ENCODE measurements at places on chromosomes 4 and X.

DNA sequence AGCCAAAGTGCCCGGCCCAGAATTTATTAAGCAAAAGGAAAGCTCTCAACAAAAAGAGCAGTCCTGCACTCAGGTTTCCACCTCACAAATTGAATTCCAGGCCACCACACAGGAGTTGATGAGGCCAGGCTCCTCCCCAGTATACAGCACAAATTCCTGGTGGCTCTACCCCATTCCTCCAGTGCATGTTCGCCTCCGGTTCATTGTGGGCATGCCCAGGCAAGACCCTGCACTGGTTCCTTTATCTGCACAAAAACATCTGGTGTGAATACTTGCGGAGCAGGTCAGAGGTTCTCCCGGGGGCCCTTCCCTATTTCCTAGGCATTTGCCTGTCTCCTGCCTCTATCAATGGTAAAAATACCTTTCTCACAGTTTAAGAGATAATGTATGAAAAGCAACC, 195.2 kb upstream of the ANXA10 start:
- DNase-seq = no peak

DNA sequence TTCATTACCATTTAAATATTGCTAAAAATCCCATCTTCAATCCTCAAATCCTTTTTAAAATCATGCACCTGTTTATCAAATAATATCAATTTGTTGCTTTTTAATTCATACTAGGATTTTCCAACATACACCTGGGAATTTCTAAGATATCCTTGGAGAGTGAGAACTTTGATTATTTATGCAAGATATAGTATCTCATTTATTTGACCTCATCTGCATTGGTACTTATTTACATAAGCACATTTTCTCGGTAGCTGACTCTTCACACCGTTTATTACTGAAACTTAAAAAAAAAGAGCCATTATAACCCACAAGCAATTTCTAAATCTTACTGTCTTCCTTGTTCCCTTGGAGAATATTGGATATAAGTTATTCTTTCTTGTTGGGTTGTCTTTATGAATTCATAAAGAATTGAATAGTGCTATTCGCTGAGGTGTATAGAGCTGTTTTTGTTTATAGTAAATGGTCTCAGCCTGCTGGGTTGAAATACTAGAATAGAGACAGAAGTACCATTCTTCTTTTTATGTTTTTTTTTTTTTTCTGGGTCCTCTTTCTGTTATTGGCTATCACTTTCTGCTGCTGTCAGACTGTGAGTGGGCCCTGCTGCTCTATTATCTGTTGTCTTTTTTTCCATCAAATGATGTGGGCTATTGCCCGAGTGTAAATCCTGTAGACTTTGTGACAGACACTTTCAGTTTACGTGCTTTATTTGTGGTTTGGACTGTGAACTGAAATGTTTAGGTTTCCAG, 2.9 kb downstream of the UGT8 start:
- DNase-seq = no peak

- DNase-seq = no peak
Measured at GRCh38 chr4:165874791-165875371, 1.8 kb downstream of the TLL1 start.

DNA sequence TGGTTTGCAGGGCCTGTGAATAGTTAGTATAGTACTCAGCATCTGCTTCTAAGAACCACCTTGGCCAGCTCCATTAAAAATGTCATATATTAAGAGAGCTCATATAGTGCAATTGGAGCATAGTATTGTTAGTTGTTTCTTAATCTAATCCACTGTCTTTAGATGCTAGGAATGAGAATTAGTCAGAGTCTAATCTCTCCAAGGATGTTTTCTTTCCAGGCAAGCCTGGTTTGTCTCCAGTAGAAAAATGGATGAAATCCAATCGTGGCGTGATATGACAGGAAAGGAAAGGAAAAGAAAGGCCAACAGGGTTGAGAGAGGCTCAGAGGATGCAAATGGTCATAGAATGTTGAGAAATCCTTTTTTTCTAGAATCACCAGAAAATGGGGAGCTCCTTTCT, 15.0 kb upstream of the TMEM164 start:
- DNase-seq = no peak

DNA sequence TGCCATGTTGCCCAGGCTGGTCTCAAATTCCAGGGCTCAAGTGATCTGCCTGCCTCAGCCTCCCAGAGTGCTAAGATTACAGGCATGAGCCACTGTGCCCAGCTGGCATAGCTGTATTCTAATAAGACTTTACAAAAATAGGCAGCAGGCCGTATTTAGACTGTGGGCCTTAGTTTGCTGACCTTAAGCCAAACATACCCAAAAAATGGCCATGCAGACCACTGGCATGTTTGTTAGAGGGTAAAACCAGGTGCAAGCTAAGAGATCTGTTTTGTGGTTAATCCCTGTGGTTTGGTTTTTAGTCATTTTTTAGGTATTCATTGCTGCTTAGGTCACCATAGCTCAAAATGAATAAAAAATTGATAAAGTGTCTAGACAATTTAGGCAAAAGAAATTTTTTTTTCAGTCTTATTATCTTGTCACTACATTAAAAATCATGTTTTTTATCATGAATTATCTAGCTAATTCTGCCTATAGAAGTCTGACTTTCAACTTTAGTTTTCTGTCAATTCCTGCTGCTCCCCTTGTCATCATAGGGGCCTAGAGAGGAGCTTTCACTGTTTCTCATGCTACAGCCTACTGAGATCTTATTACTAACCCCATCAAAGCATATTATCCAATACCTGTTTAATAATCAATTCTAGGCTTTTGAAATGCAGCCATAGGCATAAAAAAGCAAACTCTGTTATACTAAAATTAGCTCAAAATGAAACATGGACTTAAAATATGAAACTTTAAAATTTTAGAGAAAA, 7.5 kb upstream of the SPINK2 start:
- DNase-seq = no peak

GRCh38 chrX:64427281-64427680, 32.0 kb upstream of the MTMR8 start:
- no peak for DNase-seq

DNA sequence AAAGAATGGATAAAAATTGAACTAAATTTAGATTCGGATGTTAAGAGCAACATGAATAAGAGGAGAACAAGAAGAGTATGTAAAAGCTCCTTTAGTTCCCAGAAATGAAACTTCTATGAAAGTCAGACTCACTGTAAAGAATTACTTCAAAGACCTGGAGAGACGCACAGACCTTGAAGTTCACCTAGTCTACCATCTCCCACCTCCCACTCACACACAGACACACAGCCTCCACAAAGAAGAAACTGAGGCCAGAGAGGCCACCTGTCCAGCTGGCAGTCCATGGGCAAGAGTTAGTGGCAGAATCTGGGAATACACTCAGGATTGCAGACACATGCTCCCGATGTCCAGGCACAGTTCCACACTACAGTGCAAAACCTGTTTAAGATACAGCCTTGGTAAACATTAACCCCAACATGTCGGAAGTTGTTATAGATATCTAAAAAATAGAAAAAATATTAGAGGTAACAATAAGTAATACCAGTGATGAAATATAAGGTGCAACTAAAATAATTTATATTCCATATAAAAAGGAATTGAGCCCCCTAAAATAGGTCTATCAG, 288.8 kb downstream of the INPP4B start:
- DNase-seq = no peak

DNA sequence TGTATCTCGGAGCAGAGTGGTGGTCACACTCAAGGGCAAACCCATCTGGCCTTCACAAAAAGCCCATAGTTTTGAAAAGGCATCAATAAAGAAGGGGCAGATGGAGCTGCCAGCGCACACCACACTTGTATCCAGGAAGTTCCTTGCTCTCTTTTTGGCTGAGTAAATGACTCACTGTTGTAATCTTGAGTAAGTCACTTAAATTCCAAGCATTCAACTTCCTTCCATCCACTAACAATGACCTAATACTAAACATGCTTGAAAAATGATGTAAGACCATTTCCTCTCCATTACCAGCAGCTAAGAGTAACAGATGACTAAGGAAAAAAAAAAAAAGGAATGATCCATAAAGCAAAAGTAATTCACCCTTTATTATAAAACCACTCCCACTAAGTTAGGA, 32.4 kb upstream of the MYOZ2 start:
- no peak for DNase-seq

DNA sequence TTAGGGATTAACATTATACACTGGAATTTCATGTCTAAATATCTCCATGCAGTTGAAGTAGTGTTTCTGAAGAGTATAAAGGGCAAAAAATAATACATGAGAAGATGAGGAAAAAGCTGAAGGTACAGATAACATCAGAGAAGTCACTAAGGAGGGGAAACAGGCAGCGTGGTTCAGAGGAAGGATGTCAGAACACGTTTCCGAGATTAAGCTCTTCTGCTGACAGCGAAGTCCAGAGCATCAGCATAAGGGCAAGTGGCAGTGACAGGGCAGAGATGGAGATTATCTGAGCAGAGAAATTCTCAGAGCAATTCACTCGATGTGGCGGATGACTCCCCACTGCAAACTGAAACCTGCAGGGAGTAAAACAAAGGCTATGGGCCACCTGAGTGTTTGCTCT, 443.2 kb upstream of the FRG1 start:
- no peak for DNase-seq

DNA sequence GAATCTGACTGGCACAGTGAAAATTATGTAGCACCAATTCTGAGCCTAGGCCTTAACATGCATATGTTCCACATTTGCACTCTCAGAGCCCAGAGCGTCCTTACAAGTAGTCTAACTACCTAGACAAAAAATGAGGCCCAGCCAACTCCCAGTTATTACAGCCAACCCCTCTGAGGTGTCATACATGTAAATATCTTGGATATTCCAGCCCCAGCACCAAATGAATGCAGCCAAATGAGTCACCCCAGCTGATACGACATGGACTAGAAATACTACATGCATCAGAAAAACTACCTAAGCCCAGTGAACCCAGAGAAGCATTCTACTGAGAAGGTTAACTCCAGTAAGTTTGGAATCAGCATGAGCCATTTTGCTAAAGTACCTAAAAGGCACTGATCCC, 145.1 kb downstream of the STPG2 start:
- DNase-seq = no peak

GRCh38 chr4:118999919-119000318, 111.3 kb downstream of the SYNPO2 start:
- DNase-seq = no peak

GRCh38 chr4:41410049-41410448, 127.9 kb upstream of the LIMCH1 start:
- no peak for DNase-seq

- DNase-seq = no peak
Measured at GRCh38 chr4:27568236-27568951, 707.8 kb downstream of the STIM2 start.

DNA sequence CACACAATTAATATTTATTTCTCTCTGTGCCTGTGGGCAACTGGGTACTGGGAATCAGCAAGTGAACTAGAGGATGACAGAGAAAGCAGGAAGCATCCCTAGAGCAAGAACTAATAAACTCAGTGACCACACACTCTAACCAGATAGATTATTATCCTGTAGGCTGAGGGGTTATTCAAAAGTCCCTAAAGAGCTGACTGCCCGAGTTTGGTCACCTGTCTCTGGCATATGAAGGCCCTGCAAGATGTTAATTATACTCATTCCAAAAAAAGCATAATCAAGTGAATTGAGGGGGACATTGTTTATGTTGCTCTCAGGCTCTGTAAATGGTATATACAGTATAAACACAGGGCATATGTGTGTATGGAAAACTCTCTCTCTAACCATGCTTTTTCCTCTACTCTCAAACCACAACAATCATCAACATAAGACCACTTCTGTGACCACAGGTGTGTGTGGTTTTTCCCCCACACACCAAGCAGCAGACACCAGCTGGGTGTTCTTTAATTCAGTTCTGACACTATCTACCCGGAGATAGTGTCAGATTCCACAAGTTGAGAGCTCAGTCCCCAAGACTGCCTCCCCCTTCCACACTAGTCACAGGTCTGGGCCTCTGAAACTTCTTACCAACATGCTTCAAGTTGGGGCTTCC, 6.2 kb upstream of the HPSE start:
- peak; percentile 57 for DNase-seq

DNA sequence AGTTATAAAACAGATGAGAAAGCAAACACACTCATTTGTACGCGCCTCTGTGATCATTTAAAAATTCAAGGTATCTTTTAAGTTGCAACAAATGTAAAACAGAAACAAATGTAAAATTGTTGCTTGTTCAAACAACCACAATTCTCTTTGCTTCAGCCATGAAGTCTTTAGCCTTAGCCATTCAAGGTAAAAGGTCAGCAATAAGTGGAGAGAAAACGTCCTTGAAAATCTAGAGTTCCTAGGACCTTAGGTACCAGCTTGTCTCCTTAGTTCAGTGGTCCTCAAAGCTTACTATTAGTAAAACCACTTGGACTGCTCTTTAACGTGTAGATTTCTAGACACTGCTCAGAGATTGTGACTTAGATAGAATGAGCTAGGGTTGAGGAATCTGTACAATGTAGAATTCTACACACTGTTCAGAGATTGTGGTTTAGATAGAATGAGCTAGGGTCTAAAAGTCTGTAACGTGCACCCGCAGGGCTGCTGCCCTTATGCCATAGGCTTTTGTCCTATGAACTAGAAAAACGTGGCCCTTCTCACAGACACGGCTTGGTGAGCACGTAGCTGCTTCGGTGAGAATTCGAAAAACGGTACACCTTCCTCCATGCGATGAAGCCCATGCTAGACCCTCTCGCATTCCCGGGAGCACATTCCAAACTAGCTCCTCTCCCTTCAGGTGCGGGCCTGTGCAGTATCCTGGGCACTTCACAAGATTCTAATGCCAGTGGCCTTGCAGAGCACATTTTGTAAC, 1.7 kb downstream of the PLAC8 start:
- DNase-seq = peak; percentile 59

- DNase-seq = no peak
Measured at GRCh38 chr4:127780598-127780997, 1.5 kb upstream of the HSPA4L start.

- DNase-seq = no peak
Measured at GRCh38 chr4:86400216-86400615, 40.4 kb upstream of the MAPK10 start.

GRCh38 chr4:151331276-151332042, 6.1 kb upstream of the SH3D19 start:
- DNase-seq = no peak

- DNase-seq = no peak
Measured at GRCh38 chr4:64564126-64564525, 154.9 kb upstream of the TECRL start.

DNA sequence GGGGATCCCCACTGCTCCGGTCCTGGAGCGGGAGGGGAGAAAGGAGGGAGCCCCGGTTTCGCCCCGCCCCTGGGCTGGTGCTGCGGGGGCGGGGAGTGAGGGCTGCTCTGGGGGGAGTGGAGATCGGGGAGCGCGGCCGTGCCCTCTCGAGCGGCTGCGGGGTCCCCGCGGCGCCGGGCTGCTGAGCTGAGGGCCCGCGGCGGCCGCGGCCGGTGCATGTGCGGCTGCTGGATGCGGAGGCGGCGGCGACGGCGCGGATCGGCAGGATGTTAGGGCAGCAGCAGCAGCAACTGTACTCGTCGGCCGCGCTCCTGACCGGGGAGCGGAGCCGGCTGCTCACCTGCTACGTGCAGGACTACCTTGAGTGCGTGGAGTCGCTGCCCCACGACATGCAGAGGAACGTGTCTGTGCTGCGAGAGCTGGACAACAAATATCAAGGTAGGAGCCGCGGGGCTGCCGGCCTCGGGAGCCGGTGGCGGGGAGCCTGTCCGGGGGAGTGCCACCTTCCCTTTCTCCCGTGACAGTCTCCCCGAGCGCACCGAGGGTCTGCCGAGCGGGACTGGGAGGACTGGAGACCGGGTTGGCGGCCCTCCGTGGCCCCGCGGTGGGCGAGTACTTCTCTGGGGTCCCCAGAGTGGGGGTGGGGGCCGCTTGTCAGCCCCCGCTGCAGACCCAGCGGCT, at the start of gene ING2:
Gene ING2 (plus strand): TSS at position 129 of the 681 bp plus-strand sequence. CDS start 138 bp downstream, at position 267.
- DNase-seq = no peak

Data from activated naive CD8-positive, alpha-beta T cell treated with anti-CD3 and anti-CD28 coated beads, Interleukin-2, amount 10 ng/mL, durations not matched to agents 7 days and 5 days (primary cell).